Suprapubic skin (tissue), 4 donors: ENCODE measurements at places on chromosomes 13 and 19. TPM values are rescaled to one million over a fixed set of nuclear protein-coding genes. Genes with fewer than 3 reads are reported as not detected.
A peak's percentile ranks its signal among the peaks of the same experiment; 100 is the strongest.

GRCh38 chr13:112959701-112960542, 9.1 kb upstream of the MCF2L start:
- DNase-seq, result peak; percentile 43

DNA sequence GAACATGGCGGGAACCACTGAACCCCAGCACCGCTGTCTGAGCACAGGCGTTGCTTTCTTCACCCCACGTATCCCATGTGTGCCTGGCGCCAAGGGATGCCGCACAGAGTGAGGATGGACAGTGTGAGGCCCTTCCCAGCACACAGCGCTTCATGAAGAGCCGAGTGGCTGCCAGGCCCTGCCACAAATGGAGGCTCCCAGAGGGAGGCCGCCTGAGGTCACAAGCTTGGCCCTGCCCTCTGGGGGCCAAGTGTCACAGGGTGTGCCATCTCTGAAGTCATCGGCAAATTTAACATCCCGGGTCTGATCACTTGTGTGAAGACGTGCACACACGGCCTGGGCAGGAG, 24.4 kb downstream of the MPND start:
- DNase-seq, result no peak

- DNase-seq, result no peak
Measured at GRCh38 chr13:111365149-111366005, 44.9 kb downstream of the TEX29 start.

- DNase-seq, result no peak
Measured at GRCh38 chr13:80413611-80414010, 72.7 kb upstream of the SPRY2 start.

DNA sequence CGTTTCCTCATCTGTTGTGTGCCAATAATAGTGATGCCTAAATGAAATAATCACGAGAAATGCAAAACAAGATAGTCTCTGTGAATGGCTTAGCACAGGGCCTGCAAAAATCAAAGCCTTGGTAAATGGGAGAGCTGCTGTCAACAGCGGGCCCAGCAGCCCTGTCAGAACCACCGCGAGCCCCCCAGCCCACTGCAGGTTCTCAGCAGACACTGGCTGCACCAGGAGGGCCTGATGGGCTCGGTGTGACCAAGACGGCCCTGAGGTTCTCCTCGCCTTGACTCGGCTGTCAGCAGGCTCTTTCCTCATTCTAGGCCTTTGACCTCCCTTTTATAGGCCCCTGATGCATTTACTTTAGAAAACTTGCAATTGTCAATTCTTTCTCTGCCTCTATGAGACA, 90.9 kb upstream of the GPR183 start:
- peak; percentile 48 for DNase-seq

- no peak for DNase-seq
Measured at GRCh38 chr13:33178209-33178840, 107.2 kb downstream of the STARD13 start.

- DNase-seq, result no peak
Measured at GRCh38 chr13:46850214-46850613, 46.6 kb downstream of the HTR2A start.

- DNase-seq, result no peak
Measured at GRCh38 chr13:99346335-99347042, 39.3 kb upstream of the GPR183 start.

- no peak for DNase-seq
Measured at GRCh38 chr13:39254601-39255000, 216.3 kb downstream of the NHLRC3 start.

DNA sequence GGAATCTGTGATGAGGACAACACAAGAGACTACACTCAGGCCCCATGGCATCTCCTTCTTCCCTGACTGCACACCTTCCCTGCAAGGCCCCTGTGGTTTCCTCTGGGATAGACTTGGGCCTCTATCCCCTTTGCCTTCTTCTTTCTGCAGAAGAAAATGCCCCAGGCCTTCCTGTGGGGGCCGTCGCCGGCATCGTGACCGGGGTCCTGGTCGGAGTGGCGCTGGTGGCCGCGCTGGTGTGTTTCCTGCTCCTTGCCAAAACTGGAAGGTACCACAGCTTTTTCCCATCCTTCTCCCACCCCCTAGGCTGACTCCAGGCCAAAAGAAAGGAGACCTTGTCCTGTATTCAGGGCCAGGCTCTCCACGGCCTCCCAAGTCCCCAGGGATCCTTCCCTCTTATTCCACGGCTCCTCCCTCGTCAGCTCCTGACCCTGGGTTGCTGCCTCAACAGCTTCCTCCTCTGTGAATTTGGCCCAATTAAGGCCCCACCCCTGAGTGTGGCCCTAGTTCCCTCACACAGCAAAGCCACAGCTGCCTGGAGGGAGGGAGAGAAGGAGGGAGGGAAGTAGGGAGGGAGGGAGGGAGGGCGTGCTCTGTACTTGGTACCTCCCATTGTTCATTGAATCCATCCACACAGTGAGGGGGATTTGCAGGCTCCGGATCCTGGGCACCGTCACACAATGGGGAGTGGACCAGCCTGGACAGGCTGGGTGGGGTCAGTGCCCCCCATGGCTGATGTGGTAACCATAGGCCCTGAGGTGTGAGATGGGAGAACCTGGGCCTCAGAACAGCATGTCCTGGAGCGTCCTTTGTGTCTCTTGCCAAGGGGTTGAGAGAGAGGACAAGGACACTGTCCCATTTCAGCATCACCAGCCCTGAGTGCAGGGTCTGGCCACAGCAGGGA, 12.5 kb downstream of the CEACAM3 start:
- peak; percentile 47 for DNase-seq

DNA sequence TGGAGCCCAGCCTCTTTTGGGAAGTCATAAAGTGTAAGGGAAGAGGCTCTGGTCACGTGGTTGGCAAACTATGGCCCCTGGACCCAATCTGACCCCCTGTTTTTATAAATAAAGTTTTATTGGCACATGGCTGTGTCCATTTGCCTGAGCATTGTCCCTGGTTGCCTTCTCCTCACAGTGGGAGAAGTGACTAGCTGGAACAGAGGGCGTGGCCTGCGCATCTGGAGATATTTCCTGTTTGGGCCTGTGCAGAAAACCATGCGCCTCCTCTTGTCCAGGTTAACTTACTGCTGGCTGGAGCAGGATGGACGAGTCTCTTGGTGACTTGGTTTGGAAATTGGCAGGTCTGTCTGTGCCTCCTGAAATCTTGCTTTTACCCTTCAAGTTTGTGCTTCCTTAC, 48.3 kb downstream of the KDM4B start:
- no peak for DNase-seq

DNA sequence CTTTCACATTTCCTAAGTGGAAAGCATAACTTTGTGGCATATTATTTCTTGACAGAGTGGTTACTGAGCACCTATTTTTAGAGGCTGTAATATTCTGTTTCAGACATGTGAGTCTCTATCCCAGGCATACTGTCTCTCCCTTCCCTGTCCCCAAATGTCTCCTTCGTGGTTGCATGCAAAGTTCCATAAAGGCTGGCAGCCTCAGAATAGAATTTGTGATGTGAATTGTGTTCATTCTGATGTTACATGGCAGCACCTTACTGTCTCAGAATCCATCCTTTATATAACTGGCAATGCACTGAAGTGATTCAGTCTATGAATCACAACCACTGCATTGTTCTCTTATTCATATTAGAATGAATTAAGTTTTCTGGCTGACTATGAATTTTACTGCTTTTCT, 89.0 kb upstream of the SLC7A1 start:
- DNase-seq, result no peak

DNA sequence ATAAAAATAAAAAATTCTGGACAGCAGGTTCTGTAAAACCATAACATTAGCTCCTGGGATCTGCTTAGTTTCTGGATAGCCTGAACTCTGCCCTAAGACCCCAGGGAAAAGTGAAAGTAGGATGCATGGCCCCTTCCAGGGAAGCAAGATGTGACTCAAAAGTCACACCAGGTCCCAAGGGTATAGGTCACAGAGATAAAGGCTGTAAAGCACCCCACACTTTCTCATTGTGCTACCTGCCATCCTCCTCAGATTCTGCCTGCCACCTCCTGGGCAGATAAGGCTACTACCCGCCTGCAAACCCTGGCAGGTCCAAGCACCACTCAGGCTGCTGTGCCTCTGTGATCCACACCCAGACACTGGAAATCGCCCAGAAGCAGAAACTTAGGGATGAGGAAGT, 20.6 kb downstream of the FFAR2 start:
- DNase-seq, result no peak

- no peak for DNase-seq
Measured at GRCh38 chr13:106061781-106062180, 473.7 kb downstream of the EFNB2 start.

DNA sequence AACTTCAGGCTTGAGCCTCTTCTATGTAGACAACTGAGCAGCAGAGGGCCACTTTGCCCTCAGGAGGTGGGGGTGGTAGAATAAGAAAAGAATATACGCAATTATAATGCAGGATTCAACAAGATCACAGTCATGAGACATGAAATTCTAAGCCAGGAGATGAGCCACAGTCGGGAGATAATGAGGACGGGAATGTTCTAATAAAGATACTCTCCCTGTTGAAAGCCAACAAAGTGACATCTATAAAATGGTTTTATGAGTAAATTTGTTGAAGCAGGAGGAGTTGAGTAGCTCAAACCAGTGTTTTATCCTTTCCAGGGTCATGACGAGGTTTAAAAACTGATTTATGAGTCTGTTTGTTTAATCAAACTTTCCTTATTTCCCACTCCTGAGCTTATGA, 152.0 kb upstream of the SERP2 start:
- DNase-seq, result no peak

DNA sequence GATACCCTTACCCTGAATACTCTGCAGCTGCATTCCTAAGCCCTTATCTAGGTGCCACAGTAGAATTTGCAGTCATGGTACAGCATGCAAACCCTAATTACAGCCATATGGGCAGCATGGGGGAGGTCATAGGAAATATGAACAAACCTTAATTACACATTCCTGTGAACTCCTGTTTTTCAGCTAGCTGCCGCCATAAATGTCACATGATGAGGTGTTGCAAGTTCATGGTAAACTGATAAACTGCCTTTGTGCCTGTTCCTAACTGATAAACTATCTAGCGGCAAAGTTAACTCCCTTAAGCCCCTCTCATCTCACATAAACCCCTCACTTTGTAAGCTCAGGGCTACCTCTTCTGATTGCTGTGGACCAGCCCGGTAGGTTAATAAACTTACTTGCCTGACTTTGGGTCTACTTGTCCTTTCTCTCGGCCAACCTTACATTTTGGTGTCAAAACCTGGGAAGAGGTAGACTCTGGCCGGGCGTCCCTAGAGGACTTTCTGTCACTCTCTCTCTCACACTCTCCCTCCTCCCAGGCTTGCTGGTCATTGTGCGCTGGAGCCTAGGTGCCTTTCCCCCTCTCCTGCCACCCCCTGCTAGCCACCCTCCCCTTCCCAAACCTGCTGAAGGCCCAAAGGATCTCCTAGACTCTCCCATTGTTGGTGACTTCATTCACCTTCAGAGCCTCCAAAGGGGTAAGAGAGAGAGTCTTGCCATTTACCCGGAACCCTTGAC, 43.3 kb downstream of the ZNF93 start:
- no peak for DNase-seq

DNA sequence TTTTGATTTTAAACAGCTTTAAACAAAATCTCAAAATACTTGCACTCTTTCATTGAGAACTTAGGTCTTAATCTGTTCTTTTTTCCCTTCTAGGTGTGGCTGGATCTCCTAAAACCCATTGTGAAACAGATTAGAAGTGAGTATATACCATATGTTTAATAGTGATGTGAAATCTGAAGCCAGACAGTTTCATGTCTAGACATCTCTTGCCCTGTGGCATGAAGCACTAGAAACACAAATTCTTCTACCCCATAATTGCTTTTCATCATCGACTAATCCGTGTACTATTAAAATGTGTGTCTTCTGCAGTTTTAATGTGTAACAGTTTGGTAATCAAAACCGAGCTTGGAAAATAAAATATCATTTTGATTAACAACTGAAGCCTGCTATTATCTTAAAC, 188.2 kb upstream of the RNF113B start:
- DNase-seq, result no peak

GRCh38 chr19:5809053-5809452, 4.2 kb downstream of the NRTN start:
- no peak for DNase-seq

DNA sequence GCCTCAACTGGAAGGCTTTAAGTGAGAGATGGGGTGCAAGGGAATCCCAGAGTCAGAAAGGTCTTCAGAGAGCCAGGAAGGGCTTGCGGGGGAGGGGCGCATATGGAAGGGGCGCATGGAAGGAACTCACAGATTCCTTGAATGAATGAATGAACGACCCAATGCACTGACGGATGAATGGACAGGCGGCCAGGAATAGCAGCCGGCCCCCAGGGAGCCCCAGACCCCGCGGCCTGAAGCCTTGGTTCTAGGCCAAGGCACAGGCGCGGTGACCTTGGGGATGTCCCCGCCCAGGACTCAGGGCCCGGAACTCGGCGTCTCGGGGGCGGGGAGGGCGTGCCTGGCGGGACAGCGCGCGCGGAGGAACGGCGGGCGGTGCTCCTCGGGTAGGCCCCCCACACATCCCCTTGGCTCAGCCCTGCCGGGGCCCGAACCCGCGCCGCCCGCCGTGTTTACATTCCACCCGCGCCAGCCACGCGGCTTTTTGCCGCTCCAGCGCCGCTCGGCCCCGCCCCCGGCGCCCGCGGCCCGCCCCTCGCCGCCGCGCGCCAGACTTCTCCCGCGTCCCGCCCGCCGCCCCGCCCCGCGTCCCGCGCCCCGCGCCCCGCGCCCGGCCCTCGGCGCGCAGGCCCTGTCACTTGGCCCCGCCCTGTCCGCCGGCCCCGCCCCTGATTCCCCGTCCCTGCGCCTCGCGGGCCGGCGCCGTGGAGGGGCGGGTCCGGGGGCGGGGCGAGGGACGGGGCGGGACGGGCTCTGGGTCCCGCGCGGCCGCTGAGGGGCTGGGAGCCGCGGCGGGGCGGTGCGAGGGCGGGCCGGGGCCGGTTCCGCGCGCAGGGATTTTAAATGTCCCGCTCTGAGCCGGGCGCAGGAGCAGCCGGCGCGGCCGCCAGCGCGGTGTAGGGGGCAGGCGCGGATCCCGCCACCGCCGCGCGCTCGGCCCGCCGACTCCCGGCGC, at the start of gene CCNE1:
Gene CCNE1, plus strand, starts transcription at position 867 of the 955 bp plus-strand sequence. CDS start 565 bp downstream, outside the sequence.
- DNase-seq, result peak; percentile 95

GRCh38 chr19:3201072-3201700, 15.5 kb downstream of the NCLN start:
- no peak for DNase-seq

DNA sequence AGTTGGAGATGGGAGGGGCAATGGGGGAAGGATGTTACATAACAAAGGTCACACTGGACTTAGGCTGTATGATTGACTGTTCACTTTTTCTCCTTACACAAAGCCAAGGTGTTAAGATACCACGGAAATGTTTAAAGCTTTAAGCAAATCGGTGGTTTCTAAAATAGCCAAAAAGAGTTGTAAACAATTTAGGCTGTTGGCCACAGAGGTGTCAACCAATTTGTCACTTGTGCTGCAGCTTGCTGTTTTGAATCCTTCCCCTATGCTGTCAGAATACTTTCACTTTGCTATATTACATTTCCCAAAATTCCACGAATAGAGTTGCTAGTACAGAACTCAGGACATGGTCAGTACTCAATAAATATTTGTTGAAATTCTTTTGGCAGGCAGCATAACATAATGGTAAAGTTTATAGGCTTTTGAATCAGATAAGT, 149.3 kb downstream of the VWA8 start:
- DNase-seq, result no peak

Gene SLC17A7
- 1.2 TPM for total RNA-seq

Gene SLC15A1
- 64.3 TPM for total RNA-seq

Gene ZNF283
- 13.0 TPM for total RNA-seq

Gene ZNF878
- total RNA-seq, result 0.34 TPM

Gene ZNF155
- total RNA-seq, result 9.3 TPM

Gene TMEM272
- 0.13 TPM for total RNA-seq

Gene TGDS
- 8.3 TPM for total RNA-seq

Gene SOX1
- total RNA-seq, result 0.68 TPM
